ENCODE measurements at places on chromosomes 6 and 20.
A peak's percentile ranks its signal among the peaks of the same experiment; 100 is the strongest.

DNA sequence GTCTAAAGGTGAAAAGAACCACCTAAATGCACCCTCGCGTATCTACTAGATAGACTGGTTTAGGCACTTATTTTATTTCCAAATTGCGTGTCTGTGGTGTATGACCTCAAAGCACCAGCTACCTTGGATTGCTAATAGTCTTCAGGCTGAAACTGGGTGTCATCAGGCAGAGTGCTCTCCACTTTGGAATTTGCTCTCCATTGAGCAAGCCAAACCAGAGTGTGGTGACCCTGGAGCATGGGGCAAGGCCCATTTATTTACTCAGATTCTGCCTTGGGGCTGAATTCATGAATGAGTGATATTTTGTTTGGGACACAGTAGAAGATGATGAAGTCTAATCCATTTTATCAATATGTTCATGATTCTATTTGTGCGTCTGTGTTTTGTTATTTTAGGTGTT is 812.8 kb upstream of the SLC35B3 start:
- DNase-seq: no peak

DNA sequence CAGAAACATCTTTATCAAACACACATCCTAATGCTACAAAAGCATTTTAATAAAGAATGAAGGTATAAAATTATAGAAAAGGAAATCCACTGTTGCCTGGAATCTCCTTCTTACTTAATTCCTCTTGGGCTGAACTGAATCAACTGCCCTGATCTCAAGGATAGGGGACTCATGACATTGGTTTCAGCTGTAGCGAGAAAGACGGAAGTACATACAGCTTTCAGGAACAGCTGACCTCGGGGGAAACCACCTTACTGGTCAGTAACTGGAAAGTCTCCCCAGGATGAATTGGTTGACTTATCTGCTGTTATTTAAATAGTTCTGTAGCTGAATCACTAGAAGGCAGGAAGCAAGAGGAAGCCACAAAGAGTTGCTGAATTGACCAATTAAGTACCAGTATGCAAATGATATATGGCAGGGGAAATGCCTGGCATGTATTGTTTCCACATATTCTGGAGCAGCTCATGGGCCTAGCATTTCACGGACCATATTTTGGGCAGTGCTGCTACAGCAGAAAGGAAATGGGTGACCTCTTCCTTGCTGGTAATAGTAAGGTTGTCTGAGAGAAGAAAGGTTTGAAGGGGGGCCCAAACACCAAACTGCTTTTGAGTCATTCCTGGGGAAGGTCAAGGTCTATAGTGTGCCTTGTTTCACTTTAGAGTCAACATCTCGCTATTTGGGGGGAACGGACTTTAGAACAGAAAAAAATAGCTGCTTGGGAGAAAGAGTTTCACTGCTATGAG is 43.7 kb upstream of the MAP7 start:
- peak; percentile 42 for DNase-seq

- DNase-seq: no peak
Observed at GRCh38 chr20:11091511-11091910, 417.7 kb upstream of the JAG1 start.

DNA sequence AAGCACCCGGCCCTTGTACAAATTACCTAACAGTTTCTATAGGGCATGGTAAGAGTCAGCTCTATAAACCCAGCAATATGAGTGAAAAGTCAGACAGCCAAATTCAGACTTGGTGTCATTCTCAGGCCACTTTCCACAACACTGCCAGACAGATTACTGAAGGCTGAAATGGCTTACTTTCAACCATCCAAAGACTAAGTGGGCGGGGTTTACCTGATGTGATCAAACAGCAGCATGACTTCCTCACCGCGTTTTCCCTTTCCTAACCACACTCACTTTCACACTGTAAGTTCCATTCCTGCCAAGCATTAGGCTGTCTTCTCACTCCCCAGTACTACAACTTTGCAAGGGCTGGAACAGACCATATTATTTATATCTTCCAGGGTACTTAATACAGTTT is 85.9 kb downstream of the SMLR1 start:
- peak; percentile 39 for DNase-seq

DNA sequence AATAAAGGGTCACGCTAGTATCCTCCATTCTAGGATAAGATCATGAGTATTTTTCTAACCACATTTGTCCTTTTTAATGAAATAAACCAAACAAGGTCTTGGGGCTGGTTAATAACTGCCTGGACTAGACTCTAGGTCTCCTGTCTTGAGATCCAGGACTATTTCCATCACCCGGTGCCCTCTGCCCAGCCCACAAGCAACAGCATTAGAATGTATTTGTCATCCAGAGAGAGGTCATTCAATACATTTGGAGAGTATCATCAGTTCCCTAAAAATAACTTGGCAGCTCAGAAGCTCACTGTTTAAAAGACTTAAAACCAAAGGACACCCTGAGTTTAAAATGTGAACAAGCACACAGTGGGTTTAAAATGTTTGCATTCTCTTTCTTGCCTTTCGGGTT is 4.4 kb upstream of the RBM24 start:
- no peak for DNase-seq

GRCh38 chr20:62388839-62389600 is 2.1 kb downstream of the RPS21 start:
- no peak for DNase-seq

DNA sequence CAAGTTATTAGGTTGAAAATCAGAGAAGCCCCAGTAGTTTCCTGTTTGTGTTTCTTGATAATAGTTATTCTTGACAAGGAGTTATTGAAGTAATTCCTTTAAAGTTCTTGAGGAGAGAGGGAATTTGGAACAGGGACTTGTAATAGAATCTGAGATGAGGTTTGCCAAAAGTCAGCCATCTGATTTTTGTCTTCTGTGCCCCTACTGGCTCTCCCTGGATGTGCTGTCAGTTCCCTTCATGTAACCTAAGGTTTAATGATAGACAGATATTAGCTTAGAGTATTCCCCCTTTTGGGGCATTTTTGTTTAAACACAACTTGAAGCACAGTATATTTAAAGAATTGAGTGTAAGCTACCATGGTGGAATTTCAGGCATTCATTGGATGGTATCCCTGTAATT is 71.4 kb downstream of the CARMIL1 start:
- no peak for DNase-seq

- no peak for DNase-seq
Observed at GRCh38 chr6:65780691-65781090, 73.7 kb upstream of the EYS start.

DNA sequence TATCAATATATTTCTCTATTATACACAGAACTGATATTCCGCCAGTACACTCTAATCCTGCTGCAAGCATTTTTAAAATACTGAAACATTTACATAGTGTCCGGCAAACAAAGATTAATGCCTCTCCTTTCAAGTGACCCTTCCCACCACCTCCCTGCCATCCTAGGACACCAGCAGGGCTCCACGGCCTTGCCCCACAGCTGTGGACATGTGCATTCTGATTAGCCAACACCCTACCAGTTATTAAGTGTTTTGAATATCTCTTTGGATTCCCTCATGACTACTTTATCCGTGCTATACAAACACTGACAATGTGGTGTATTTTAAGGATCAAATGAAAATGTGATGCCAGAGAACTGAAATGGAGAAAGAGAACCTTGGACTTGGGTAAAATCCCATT is 615.1 kb downstream of the KIF16B start:
- no peak for DNase-seq

- no peak for DNase-seq
Observed at GRCh38 chr6:23879816-23880215, 246.2 kb upstream of the NRSN1 start.

- no peak for DNase-seq
Observed at GRCh38 chr6:119102901-119103300, 24.4 kb upstream of the FAM184A start.

DNA sequence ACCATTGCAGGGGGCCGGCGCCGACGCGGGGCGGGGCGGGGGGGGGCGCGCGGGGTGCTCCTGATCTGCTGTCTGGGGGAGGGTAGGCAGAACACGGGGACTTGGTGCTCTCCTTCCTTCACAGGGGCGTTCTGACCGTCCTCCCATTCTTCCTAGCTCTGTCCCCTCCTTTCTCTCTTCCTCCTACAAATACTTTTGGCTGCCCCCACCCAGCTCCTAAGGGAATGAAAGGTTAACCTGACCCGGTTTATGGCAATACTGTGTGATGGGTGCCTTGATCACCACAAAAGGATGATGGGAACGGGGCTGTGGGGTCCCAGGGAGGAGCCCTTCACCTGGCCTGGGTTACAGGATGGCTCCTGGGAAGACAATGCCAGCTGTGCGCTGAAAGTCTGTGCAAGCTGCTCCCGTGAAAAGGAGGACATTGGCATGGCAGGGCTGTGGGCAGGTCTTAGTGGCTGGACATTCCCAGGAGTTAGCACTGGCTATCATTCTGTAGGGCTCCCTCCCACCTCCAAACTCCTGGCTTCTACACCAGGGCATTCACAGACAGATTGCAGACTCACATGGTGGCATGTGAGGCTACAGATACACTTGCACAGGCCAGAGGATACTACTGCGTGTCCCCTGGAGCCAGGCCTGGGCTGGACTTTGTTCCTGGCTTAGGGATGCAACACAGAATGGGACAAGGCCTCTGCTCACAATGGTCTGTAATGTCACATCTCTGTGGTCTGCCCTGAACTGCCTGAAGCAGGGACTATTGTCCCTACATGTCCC is 1.9 kb upstream of the TPD52L2 start:
- no peak for DNase-seq

GRCh38 chr20:5621305-5621704 is 128.9 kb upstream of the SHLD1 start:
- DNase-seq: no peak

DNA sequence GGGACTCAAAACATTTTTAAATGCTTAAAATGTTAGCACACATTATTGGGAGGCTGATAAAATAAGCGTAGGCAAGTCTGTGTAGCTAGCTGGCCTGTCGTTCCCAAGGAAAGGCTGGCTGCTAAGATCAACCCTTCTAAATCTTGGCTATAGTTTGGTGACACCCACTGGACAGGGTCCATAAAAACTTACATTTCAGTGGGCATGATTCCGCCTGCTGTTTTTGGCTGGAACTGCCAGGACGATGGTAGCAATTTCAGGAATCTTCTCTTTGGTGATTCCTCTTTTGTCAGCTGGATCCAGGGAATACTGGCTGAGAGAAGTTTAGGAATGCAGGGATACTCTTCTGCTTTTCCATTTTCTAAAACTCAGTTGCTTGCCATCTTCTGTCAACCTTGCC is 162.2 kb downstream of the NKAIN2 start:
- DNase-seq: no peak

- DNase-seq: peak; percentile 79
Observed at GRCh38 chr6:109441069-109441816, 719 bp downstream of the SMPD2 start.

GRCh38 chr6:27148404-27148795 is 99.1 kb upstream of the PRSS16 start:
- no peak for DNase-seq

GRCh38 chr6:141682391-141682790 is 450.3 kb upstream of the GJE1 start:
- no peak for DNase-seq

GRCh38 chr20:41412324-41413120 is 45.9 kb upstream of the EMILIN3 start:
- DNase-seq: no peak

GRCh38 chr6:44309631-44310030 is 3.5 kb downstream of the AARS2 start:
- no peak for DNase-seq
